KG1 (cell line): ENCODE measurements at places on chromosomes 6 and 20.

DNA sequence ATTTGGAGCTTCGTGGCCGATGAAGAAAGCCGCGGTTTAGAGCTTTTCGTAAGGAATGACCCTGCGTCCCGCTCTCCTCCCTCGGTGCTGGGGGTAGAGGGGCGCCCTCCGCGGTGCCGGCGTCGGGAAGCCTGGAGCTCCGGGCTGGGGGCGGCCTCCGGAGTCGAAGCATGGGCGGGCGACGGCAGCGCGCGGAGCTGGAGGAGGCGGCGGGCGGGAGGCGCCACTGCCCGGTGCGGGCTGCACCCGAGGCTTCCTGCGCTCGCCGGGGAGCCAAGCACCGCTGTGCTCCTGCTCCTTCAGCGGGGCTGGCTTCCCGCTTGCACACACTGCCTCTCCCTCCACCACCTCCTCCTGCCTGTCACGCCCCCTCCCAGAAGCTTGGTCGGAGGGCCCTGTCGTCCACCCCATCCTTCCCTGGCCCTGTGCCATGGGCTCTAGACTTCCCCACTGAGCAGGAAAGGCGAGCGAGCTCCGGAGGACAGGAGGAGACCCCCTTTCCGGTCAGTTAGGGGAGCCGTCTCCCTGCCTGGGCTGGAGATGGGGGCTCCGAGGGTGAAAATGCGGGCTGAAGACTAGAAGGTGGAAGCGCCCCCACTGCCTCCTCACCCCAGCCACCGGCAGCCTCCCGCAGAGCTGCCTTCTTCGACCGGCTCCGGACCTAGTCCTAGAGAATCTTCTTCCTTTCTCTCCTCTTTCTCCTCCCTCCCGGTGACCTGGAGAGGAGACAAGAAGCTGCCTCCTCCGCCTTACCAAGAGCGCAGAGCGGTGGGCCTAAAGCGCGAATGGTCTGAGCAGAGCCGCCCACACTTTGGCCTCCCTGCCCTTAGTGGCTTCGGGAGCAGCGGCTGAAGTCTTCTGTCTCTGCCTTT lies 1.8 kb downstream of the CDH4 start:
- DNase-seq = no peak

DNA sequence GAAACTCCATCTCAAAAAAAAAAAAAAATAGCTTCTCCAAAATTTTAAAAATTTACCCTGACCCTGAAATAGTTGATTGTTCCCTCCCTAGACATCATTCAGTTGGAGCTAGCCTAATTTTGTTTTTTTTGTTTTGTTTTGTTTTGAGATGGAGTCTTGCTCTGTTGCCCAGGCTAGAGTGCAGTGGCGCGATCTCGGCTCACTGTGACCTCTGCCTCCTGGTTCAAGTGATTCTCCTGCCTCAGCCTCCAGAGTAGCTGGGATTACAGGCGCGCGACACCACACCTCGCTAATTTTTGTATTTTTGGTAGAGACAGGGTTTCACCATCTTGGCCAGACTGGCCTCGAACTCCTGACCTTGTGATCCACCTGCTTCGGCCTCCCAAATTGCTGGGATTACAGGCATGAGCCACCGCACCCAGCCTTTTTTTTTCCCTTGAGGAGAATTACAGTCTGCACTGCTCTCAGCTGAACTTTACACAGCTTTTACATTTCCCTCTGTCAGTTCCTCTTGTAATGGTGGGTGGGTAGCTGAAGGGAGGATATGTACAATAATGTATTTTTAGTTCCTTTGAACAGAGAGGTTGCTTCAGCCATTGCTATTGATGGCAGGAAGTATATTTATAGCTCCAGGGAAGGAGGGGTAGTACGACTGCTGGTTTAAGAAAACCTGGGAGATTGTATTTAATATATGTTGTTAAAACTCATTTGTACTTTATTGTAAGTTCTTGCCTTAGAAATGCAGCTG lies 27.7 kb downstream of the PTPRA start:
- peak; percentile 11 for DNase-seq

DNA sequence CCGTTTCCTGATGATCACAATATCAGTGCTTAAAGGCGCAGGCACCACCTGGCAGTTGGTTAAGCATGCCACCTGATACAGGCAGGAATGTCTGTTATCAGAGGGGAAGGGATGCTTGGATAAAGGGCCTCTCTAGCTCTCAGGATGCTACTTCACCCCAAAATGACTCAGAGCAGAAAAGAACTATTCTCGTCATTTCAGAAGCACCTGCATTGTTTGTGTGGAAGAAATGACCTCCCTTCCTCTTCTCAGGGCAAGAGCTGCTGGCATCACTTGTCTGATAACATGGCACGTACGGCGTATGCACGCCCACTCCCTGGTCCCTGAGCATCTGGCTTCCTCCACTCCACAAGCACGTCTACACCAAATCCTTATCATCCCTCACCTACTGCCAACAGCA lies 47.3 kb downstream of the ATP9A start:
- DNase-seq = no peak

GRCh38 chr20:63856098-63856511 lies 5.2 kb upstream of the ABHD16B start:
- DNase-seq = no peak

GRCh38 chr6:65088575-65088974 lies 618.5 kb downstream of the EYS start:
- DNase-seq = no peak

DNA sequence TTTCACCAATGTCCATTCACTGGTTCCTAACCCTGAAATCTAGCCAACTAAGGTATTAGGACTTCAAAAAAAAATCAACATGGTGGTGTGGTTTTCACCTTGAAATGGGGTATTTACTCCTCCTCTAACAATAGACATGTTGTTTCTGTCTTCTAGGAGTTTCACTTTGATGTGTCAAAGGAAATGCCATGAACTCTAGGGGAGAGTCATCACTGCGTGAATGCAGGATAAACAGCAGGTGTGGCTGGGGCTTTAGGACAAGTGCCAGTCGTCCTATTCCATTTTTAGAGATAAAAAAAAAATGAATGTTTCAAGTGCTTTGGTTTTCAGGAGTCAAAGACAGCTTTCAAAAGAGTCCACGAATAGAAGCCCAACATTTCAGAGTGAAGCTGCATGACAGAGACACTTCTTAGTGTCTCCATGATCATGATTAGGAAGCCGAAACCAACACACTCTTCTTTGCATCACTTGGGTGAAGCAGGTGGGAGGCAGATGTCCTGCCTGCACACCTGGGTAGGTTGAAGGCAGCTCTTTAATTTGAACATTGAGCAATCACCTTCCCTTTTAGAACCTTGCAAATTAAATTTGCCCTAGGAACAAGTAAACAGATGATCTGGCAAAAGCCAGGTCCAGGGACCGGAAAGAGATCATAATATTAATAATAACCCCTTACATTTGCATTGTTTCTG lies 328.5 kb upstream of the PRDM1 start:
- no peak for DNase-seq

- no peak for DNase-seq
These were observed 484.0 kb downstream of the C6orf118 start for GRCh38 chr6:164825386-164825785.

DNA sequence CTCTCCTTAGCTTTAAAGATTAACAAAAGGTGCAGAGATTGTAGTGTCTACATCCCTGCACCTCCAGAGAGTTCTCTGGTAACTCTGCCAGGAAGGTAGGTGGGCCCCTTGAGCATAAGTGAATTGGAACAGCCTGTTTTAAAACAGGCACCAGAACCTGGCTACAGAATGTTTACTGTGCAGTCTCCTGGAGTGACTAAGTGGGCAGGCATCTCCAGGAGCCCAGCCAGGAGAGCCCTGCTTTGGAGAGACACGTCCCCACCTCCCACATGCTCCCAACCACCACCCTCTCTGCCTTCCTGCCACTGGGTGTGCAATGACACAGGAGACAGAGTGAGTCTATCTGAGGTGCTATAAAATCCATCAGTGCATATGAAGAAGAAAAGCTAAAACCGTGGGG lies 110.3 kb upstream of the EYA4 start:
- no peak for DNase-seq

DNA sequence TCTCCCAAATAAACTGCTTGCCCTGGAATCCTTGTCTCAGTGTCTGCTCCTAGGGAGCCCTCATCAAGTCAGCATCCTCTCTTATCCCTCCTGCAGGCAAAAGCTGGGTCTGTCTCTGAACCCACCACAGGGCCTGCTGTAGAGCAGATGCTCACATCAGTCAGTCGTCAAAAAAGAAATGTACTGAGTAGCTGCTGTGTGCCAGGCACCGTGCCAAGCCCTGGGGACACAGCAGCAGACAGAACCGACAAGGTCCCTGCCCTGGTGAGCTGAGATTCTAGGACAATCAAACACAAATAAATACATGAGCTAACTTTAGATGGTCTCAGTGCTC lies 68.5 kb downstream of the EYA2 start:
- DNase-seq = no peak

GRCh38 chr20:51402201-51402600 lies 140.3 kb downstream of the NFATC2 start:
- no peak for DNase-seq

DNA sequence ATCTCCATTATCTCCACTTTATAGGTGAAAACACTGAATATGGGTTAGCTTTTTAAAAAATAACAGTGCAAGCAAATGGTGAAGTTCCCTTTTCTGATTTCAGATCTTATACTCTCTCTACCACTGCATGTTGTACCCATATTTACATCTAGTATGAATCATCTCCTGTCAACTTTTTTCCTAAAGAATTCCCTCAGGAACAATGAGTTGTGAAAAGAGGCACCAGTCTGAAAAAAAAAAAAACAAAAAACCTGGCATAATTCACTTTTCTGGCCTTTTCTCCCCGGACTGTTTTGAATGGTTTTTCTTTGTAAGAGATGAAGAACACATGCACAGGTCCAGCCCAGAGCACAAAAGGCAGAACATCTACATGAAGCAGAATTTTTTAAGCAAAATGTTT lies 596.0 kb downstream of the COL12A1 start:
- DNase-seq = no peak

- no peak for DNase-seq
These were observed 114.1 kb downstream of the LRFN2 start for GRCh38 chr6:40473026-40473425.

DNA sequence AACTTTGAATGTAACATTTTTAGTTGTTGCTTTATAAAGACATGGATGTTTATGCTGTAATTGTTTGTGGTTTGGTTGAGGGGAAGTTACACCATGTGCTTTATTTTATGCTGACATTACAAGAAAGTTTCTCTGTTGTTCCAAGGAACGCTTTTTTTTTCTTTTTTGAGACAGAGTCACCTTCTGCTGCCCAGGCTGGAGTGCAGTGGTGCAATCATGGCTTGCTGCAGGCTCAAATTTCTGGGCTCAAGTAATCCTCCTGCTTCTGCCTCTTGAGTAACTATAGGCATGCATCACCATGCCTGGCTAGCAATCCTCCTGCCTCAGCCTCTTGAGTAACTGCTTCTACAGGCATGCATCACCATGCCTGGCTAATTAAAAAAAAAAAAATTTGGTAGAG lies 21.0 kb upstream of the IFNGR1 start:
- DNase-seq = peak; percentile 48

- DNase-seq = no peak
These were observed 28.4 kb upstream of the FOXC1 start for GRCh38 chr6:1581120-1581991.

- DNase-seq = no peak
These were observed 281.8 kb downstream of the GMDS start for GRCh38 chr6:1963596-1963995.

DNA sequence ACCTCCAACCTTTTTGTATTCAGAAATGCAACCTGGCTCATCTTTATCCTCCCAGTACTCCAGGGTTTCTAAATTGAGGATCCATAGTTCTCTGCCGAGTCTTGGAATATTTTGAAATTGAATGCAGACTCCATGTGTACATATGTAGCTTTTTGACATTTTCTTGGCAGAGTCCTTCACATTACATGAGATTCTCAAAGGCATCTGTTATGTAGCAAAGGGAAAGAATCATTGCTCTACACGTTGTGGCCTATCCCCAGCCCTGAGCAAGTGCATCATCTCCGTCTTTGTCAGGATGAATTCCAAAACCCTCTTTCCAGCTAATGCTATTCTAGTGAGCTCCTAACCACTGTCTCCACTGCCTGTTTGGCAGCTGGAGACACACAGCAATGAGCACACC lies 742.9 kb downstream of the DHX35 start:
- DNase-seq = no peak
